Head of caudate nucleus (tissue), 42 donors: ENCODE measurements at places on chromosomes 16 and 17.
A peak's percentile ranks its signal among the peaks of the same experiment; 100 is the strongest.

DNA sequence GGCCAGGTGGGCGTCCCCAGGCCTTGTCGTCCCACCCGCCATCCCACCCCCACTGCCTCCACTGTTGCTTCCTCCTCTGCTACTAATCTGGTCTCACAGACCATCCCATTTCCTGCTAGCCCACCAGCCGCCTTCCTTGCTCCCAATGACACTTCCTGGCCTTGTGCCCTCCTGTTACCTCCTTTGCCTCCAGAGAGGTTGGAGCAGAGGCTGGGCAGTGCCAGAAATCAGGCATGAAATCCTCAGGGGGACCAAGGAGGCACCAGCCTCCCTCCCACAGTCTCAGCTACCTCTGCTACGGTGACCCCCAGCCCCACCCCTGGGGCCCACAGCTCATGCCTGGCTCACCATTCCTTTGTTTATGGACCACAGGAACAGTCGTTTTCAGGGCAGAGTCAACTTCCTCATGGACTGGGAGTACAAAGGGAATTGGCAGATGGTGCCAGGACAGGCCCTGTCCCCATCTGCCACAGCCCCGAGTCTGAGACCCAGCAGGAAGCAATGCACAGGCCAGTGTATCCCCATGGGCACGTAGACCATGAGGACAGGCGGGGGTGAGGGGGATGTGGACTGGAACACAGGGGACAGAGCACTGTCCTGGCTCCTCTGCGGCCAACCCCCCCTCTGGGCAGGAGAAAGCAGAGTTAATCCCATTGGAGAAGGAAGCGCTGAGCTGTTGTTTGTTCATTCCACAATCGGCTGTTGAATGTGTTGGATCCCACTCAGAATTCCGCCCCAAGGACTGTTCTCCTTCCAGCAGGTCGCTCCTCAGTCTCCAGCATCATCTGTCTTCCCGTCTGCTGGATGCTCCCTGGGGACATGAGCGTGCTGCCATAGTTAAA lies 2.2 kb upstream of the CDH5 start:
- DNase-seq = no peak

GRCh38 chr16:6018848-6019489 lies 921.4 kb upstream of the EEF2KMT start:
- no peak for DNase-seq

GRCh38 chr17:45923511-45924268 lies 29.3 kb downstream of the MAPT start:
- DNase-seq = no peak

DNA sequence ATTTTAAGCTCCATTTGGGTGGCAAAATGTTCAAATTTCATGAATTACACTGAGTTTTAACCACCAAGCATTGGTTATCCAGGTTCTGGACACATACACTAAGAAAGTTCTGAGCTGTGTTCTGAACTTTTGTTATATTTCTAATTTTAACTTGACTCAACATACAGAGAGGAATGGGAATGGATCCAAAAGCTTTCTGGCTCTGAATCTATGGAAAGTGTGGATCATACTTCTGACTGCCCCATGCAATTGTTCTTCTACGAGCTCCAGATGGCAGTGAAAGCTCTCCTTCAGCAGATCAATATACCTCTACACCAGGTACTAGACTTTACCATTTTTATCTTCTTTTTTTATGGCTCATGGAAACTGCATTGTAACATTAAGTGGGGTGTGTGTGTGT lies 113.0 kb upstream of the NOG start:
- no peak for DNase-seq

DNA sequence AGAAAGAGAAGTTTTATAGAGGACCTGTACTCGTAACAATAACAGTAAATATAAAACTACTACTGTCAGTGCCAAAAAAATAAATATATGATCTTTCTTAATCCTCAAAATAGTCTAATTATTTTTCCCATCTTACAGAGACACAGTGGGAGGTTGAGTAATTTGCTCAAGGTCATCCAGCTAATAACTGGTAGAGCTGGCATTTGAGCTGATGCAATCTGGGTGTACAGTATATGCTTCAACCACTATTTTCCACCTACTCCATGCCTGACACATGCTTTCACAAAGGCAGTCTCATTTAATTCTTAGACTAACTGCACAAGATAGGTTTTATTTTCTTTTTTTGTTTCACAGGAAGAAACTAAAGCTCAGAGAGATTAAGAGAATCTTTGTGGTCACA lies 33.6 kb downstream of the PIGL start:
- DNase-seq = no peak

DNA sequence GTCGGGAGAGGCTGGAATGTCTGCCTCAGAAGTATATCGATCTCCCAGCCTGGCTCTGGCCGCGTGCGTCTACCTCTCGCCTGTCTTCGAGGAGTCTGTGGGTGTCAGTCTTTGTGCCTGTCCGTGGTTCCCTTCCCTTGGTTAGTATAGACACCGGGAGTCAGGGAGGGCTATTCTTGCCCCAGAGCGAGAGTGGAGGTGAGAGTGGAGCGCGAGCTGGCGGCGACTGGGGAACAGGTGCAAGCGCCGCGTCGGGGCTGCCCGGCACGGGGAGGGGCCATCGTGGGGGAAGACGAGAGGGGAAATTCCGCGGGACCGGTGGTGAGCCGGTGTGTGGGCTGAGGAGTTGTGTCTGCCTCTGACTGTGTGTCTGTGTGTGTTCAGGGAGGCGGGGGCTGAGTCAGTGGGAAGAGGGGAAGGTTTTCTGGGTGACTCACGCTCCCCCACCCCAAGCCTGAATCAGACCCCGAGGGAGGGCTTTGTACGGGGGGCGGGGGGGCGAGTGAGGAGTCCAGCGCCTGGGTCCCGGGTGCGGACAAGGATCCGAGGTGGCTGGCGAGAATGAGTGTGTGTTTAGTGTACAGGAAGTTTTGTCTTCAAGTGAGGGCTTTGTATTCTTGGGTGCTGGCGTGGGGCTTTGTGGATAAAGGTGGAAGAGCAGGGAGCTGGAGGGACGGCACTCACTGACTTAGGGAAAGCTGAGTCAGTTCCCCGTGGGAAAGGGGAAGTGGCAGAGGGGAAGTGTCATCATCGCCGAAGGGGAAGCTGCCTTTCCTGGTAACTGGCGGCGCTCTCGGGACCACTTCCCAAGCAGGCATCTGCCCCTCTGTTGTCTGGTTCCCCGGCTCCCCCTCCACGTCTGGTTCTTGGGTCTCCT lies 8.6 kb downstream of the KDM6B start:
- DNase-seq = peak; percentile 60

DNA sequence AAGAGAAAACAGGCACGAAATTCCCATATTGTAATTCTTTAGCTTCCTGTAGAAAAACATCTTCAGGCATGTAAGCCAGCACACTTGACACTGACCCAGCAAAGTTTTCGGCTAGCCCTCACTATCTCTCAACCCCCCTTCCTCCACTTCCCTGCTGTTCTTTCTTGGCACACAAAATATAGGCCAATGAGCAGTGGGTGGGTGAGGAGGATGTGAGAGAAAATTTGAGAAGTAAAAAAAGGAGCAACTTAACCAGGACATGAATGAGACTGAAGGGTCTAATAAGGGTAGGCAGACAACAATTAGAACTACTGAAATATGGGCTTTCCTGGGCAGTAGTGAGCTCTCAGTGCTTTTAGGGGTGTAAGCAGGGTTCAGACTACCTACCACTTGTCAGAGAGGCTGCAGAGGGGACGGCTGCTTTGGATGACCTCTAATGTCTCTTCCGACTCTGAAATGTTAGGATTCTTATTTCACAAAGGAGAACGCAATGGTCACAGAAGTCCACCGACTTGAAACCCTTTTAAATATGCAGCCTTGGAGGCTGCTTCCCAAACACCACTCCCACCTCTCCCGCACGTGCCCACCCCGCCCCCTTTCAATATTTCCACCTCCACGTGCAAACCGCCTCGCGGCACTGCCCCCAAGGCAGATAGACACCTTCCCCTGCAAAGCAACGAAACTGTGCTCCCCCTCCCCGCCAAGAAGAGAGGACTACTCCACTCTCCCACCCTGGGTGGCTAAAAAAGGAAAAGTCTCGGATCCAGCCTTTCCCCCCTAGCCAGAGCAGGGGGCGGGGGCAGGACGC lies 889 bp downstream of the MBTD1 start:
- DNase-seq = peak; percentile 4

DNA sequence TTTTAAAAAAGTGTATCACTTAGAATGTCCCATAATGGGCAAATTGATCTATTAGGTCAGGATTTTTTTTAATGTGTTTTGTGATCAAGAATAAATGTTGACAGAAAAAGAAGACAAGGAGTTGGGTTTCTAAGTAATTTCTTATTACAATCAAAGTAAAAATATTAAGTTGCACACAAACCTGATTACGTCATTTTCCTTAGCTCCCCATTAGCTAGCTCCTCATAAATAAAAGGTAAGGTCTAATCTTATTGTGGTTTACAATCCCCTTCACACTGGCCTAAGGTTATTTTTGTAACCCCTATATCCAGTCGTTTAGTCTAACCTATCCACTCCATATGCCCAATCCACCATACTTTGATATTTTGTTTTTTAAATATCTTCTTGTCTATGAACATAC lies 7.6 kb downstream of the CA10 start:
- DNase-seq = no peak

GRCh38 chr17:51435641-51436091 lies 175.3 kb downstream of the UTP18 start:
- DNase-seq = peak; percentile 62

- peak; percentile 50 for DNase-seq
Measured at GRCh38 chr17:56834380-56835263, 671 bp downstream of the DGKE start.

- DNase-seq = no peak
Measured at GRCh38 chr16:78786635-78787034, 687.2 kb downstream of the WWOX start.

DNA sequence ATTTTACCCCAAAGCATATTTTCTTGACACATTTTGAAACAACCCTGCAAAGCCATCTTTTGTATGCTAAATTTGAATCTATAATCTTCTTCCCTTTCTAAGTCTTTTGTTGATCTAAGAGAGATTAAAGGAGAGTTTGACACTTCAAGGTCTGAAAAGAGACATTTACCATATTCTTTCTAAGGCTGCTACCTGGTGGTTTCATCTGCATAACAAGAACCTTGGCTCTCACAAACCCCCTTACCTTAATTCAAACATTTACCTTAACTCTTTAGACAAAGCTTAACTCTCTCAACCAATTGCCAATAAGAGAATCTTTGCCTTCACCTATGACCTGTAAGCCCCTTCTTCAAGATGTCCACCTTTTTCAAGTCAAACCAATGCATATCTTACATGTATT lies 1143.6 kb downstream of the CDH11 start:
- DNase-seq = no peak

DNA sequence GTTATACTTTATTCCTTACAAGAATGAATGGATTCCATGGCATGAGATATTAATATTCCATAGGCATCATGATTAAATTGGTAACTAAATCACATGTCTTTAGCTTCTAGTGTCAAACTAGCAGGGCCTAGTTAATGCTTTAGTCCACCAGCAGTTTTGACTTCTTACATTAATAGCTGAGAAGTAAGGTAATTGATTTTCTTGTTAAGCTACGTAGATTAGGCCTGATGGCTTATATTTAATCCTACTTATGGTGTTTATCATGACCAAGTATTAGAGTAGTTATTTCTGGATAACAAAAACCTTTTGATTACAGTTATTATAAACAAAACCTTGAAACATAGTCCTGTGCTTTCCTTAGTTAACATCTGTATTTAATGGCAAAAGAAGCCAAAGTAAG lies 184.5 kb downstream of the TANC2 start:
- DNase-seq = no peak

- DNase-seq = no peak
Measured at GRCh38 chr16:12590409-12590808, 213.3 kb downstream of the CPPED1 start.

- no peak for DNase-seq
Measured at GRCh38 chr16:75026892-75027391, 28.1 kb downstream of the ZNRF1 start.

DNA sequence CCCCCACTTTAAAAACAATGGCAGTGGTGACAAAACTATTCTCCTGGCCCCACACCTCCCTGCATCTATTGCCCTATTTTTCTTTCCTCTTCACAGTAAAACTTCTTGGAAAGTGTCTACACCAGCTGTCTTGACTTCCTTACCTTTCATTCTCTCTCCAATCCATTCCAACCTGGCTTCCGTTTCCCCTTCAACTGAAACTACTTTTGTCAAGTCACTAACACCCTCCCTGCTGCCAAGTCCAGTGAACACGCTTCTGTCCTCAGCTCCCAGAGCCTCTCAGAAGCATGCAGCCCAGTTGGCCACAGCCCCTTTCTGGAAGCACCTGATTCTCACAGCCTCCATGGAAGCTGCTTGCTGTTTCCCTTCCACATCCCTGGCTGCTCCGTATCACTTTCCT lies 4.0 kb upstream of the SCN4A start:
- no peak for DNase-seq

- DNase-seq = no peak
Measured at GRCh38 chr17:41532947-41533570, 5.0 kb upstream of the KRT19 start.

GRCh38 chr16:74709441-74709877 lies 8.8 kb upstream of the MLKL start:
- DNase-seq = peak; percentile 93

DNA sequence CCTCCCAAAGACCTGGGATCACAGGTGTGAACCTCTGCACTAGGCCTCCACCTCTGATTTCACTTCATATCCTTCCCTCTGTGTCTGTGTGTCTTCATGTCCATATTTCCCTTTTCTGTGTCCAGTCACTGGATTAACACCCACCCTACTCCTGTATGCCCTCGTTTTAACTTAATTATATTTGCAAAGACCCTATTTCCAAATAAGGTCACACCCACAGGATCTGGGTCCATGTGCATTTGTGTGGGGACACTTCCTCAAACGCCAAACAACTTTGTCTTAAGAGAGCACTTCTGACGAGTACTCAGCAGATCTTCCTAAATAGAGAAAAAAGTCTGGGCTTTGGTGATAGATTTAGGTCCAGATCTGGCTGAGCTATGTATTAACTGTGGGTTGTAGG lies 56.3 kb downstream of the MPHOSPH6 start:
- DNase-seq = no peak

DNA sequence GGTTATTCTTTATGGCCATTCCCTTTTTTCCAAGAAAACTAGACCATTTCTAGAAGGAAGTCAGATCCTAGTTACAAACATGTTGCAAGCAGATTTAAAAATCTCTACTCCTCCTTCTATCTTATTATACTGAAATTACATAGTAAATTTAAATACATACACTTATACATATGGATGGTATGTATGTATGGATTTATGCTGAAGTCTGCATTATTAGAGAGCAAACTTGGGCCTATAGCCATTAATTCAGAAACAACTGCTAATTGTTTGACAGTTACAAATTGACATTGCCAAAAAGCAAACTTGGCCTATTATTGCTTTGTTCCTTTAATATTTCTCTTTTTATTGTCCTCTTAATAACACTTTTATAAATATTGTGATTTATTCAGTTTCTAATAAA lies 67.1 kb downstream of the NFAT5 start:
- DNase-seq = no peak

- no peak for DNase-seq
Measured at GRCh38 chr17:43010667-43011308, 4.2 kb downstream of the IFI35 start.

DNA sequence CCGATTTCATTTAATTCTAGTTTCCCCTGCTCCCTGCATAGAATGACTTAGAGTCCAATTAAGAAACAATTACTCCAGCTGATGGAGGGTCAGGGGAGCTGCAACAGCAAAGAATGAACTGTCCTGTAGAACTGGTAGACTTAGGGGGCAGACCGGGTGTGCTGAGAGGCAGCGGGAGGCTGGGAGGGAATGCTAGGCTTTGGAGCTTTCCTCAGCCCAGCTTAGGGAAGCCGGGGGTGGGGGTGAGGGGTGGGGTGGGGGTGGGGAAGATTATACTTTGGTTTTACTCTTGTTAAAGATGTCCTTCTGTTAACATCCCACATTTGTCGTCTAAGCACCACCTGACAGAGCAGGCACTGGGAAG lies 458.6 kb upstream of the ASIC2 start:
- no peak for DNase-seq
